Inflammatory macrophage treated with lipopolysaccharide for 1 hour (primary cell): ENCODE measurements at places on chromosomes 6 and 20.

- DNase-seq: no peak
These were observed 97.7 kb upstream of the KCNQ5 start for GRCh38 chr6:72524011-72524645.

DNA sequence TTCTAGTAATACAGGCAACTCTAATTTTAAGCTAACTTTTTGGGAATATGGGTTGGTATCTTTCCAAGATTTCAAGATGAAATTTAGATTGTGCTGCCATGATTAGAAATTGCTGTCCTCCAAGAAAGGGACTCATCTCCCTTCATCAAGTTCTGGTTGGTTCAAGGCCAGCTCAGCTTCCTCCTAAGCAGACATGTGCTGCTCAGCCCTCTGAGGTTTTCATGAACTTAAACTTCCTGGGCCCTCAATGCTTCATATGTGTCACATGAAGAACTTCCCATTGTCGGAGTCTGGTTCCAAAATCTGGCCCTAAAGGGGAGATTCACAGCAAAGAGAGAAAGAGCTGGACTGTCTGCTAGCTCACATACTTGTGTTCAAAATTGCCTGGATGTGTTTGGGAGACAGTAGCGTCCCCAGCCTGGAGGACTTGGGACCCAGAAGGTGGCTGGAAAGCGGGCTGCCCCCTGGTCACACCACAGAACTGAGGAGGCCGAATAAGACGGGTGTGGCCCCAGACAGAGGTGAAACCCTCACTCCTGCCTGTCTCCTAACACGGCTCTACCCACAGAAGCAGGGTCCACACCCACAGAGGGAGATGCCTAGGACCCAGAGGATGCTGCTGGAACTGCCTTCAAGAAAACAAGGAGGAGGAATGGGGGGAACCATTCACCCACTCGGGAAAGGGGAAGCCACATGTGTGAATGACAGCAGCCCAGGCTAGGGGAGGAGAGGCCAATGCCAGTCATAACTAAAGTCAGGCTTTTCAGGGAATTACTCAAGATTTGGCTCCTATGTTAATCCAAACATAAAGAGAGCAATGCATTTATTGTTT lies 54.3 kb upstream of the GPR31 start:
- peak; percentile 10 for DNase-seq

DNA sequence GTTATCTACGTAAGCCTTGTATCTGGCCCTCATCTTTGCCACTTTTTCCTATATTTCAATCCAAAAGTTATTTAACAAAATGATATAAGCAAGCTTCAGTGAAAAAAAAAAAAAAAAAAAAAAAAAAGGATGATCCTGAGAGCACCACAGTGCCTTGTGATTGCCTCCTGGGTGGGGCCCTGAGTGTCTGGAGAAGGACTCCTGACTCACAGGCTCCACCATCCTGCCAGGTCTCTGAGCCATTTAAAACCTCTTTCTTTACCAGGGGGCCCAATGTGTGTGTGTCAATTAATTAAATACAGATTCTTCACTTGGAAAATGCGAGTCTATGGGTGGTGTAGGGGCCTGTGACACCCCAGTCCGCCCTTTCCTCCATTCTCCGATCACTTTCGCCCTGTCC lies 105.2 kb downstream of the SMOC2 start:
- DNase-seq: no peak

GRCh38 chr6:150668900-150669302 lies 69.2 kb downstream of the PLEKHG1 start:
- DNase-seq: no peak

DNA sequence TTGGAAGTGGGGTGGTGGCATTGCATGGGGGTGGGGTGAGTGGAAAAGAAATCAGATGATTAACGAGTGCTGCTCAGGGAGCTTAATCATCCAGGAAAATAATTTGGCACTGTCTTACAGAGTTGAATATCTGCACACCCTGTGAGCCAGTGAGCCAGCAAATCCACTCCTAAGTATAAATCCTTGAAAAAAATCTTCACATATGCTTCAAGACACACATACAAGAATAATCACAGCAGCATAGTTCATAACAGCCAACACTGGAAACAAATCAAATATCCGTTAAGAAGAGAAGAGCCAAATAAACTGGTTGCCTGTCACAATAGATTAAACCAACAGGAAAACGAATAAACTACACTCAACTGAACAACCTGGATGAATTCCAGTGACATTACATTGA lies 62.8 kb downstream of the SAMD3 start:
- DNase-seq: no peak

- DNase-seq: no peak
These were observed 82.5 kb upstream of the CTNNBL1 start for GRCh38 chr20:37611346-37611745.

DNA sequence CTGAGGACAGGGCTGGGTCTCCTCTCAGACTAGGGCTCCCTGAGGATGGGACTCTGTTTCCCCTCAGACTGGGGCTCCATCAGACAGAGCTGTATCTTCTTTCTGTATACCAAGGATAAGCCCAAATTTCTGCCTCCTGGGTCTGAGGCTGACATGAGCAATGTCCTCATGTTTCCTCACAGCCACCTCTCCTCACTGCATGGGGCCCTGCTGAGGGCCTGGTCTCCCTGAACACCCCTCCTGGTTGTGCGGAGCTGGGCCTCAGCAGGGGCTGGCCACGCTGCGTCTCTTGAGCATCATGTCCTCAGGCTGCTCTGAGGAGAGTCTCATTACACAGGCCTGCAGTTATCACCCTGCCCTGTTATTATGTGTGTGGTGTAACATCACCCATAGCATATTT lies 144.6 kb downstream of the LRFN2 start:
- no peak for DNase-seq

- peak; percentile 19 for DNase-seq
These were observed at the start of gene PM20D2 for GRCh38 chr6:89145956-89146717. TSS of gene PM20D2 (plus strand) at chr6:89146055. CDS start at chr6:89146145, 90 bp downstream.

- DNase-seq: no peak
These were observed 103.1 kb downstream of the TCP11 start for GRCh38 chr6:35038076-35038475.

- peak; percentile 73 for DNase-seq
These were observed 121.0 kb downstream of the BCAS1 start for GRCh38 chr20:53949319-53949839.

DNA sequence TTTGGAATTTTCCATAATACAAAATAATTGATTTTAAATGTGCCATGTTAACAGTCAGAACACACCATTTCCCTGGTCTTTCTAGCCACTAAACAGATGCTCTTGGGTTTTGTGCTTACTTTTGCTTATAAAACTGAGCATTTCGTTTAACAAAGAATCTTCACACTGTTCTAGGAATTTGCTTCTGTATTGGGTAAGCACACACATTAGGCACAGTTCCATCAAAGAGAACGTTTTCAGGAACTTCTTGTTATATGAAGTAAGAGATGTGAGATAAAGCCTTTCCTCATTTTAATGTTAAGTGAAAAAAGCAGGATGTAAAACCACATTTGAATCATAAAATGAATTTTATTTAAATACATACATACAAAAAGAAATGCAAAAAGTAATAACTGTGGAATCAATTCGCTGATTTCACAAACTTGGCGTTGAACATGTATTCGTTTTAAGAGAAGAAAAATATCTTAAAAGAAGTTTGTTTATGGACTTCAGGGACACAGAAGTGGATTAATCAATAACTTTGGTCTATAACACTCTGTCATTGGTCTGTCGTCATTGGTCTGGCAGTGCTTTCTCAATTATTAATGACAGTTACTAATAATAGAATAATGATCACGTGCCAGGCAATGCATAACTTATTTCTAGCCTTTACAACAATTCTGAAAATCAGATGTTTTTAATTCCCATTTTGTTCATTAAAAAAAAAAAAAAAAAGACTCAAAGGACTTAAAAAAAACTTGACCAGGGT lies 199.9 kb upstream of the PRDM1 start:
- peak; percentile 65 for DNase-seq

DNA sequence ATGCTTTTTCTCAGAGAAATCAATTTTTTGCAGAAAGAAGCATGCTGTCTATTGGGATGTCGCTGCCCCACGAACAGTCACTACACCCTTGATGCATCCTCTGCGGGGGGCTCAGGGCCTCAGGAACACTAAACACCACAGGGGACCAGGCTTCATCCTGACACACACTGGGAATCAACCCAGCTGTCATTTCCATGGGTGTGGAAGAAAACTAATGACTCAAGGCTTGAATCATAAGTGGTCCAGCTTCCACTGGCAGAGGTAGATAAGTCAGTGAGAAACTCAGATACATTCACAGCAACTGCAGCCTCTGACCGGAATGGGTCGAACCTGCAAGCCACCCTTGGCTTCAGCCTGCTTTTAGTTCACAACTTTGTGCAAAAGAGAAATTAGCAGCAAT lies 81.3 kb upstream of the SPTLC3 start:
- no peak for DNase-seq
